ENCODE measurements at places on chromosomes 1 and 21. TPM values are rescaled to one million over a fixed set of nuclear protein-coding genes. Genes with fewer than 3 reads are reported as not detected.

The CSF3R gene
- 13.9 TPM for polyA plus RNA-seq

The CLIC6 gene
- 0.32 TPM for polyA plus RNA-seq

The RNU1-2 gene
- not detected for polyA plus RNA-seq

The RHBG gene
- polyA plus RNA-seq = 1.9 TPM

DNA sequence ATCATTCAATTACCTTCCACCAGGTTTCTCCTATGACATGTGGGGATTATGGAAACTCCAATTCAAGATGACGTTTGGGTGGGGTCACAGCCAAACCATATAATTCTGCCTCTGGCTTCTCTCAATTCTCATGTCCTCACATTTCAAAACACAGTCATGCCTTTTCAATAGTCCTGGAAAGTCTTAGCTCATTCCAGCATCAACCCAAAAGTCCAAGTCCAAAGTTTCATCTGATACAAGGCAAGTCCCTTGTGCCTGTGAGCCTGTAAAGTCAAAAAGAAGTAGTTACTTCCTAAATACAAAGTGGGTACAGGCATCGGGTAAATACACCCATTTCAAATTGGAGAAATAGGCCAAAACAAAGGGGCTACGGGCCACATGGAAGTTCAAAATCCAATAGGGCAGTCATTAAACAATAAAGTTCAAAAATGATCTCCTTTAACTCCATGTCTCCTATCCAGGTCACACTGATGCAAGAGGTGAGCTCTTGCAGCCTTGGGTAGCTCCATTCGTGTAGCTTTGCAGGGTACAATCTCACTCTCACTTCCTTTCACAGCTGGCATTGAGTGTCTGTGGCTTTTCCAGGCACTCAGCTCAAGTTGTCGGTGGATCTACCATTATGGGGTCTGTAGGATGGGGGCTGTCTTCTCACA, 112.9 kb downstream of the FCRL5 start:
- no peak for DNase-seq

- DNase-seq = no peak
These were observed 39.6 kb upstream of the PRSS38 start for GRCh38 chr1:227775841-227776240.

DNA sequence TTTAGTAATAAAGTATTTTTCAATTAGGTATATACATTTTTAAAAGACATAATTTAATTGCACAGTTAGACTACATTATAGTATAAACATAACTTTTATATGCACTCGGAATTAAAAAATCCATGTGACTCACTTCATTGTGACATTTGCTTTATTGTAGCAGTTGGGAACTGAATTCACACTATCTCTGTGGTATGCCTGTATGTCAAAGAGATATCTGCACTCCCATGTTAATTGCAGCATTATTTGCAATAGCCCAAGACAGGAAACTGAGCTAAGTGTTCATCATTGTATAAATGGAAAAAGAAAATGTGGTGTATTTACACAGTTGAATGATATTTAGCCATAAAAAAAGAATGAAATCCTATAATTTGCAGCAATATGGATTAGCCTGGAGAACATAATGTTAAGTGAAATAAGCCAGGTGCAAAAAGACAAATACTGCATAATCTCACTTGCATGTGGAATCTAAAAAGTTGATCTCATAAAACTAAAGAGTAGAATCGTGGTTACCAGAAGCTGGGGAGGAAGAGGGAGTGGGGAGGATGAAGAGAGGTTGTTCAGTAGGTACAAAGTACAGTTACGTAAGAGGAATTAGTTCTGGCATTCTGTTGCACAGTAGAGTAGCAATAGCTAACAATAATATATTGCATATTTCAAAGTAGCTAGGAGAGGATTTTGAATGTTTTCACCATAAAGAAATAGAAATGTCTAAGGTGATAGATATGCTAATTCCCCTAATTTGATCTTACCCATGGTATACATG, 64.8 kb downstream of the DPT start:
- DNase-seq = no peak

- no peak for DNase-seq
These were observed 90.7 kb upstream of the DUSP10 start for GRCh38 chr1:221832617-221833016.

All from adrenal gland (tissue), 19 donors.